ENCODE measurements at places on chromosomes 13 and 19. TPM values are rescaled to one million over a fixed set of nuclear protein-coding genes. Genes with fewer than 3 reads are reported as not detected.

- no peak for DNase-seq
Observed at GRCh38 chr13:74530011-74530410, 395.8 kb upstream of the KLF12 start.

The SMIM44 gene
- total RNA-seq: 1.1 TPM

DNA sequence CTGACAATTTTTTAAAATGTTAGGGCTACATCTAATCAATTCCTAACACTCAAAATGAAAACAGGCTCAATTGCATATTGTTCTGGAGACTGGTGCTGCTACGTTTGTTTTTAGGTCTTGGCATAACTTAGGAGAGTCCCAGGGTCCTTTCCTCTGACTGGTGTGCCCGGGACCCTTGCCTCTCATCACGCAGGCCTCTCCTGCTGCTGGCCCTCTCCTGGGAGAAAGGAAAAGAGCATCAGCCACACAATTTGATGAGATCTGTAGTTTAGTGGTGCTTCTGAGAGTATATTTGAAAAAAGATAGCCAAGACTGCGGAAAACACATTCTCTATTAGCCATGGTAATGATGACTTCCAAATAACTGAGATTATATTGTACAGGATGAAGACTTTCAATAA, 380.0 kb downstream of the KLF12 start:
- no peak for DNase-seq

The FGF14 gene
- 2.5 TPM for total RNA-seq

The C1QTNF9 gene
- 0.38 TPM for total RNA-seq

Data from mucosa of descending colon (tissue), 3 donors.